Caki2 (cell line): ENCODE measurements at places on chromosomes 3 and 15.

- DNase-seq = no peak
Measured at GRCh38 chr15:38005953-38006808, 71.7 kb downstream of the TMCO5A start.

- DNase-seq = no peak
Measured at GRCh38 chr15:28955160-28955992, 69.6 kb downstream of the APBA2 start.

DNA sequence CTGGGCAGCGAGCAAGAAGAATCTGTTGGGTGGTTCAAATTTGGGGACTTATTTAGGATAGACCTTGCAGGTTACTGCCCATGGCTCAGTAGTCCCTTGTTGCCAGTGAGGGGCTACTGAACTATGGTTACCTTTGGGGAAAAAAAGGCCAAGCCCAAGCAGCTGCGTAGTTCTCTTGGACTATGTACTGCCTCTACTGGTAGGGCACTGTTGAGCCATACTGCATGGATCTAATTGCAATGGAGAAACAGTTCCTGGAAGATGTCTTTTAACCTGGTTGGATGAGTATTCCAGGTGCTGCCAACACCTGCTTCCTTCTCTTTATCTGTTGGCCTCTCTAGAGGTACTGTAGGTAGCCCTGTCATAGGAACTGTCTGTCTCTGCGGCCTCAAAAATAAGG, 671.9 kb upstream of the CBLB start:
- DNase-seq = no peak

DNA sequence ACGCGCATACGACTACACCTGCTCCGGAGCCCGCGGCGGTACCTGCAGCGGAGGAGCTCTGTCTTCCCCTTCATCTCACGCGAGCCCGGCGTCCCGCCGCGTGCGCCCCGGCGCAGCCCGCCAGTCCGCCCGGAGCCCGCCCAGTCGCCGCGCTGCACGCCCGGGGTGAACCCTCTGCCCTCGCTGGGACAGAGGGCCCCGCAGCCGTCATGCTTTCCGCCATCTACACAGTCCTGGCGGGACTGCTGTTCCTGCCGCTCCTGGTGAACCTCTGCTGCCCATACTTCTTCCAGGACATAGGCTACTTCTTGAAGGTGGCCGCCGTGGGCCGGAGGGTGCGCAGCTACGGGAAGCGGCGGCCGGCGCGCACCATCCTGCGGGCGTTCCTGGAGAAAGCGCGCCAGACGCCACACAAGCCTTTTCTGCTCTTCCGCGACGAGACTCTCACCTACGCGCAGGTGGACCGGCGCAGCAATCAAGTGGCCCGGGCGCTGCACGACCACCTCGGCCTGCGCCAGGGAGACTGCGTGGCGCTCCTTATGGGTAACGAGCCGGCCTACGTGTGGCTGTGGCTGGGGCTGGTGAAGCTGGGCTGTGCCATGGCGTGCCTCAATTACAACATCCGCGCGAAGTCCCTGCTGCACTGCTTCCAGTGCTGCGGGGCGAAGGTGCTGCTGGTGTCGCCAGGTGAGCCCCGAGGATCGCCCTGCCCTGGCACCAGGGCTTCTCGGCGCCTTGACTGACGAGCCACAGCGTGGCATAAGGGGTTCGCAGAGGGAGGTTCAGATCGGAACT, 420 bp downstream of the SLC27A2 start:
- peak; percentile 29 for DNase-seq

DNA sequence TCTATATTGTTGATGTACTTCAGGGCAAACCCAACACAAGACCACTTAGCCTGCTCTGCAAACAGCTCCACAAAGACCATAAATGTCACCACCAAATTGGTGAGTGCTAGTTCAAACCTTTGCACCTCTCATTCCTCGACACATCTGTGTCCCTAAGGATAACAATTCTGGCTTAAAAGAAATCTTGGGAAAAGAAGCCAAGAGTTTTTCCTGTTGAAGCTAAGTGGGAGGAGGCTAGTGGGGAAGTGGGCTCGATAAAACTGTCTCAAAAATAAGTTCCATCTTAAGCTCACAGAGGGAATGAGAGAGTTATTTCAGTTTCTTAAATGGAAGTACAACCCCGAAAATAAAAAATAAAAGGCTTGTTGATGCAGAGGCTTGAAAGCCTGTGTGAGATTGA, 40.4 kb upstream of the PRICKLE2 start:
- no peak for DNase-seq
